Ovary (tissue), 10 donors: ENCODE measurements at places on chromosomes 7 and 10. TPM values are rescaled to one million over a fixed set of nuclear protein-coding genes. Genes with fewer than 3 reads are reported as not detected.

GRCh38 chr7:108059526-108059925 lies 56.6 kb upstream of the LAMB1 start:
- no peak for DNase-seq

The NKX2-3 gene
- not detected for total RNA-seq

GRCh38 chr7:106736508-106737201 lies 75.7 kb upstream of the CCDC71L start:
- DNase-seq: no peak

DNA sequence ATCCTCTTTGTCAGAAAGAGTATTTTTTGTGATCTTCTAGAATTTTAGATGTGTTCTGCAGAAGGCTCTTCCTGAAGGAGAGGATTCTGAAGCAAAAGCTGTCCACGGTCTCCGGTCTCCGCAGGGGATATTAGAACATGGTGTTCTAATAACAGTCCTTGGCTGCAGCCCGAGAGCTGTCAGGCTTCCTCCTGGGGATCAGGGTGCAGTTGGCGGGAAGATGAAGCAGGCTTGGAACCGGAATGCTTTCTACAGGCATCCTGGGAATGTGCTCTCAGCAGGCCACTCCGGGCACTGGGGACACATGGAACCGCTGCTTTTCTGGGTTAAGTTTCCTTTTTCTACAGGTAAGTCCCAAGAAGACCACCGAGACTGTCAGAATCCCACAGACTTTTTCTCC lies 118.6 kb upstream of the PARD3 start:
- DNase-seq: peak; percentile 88

DNA sequence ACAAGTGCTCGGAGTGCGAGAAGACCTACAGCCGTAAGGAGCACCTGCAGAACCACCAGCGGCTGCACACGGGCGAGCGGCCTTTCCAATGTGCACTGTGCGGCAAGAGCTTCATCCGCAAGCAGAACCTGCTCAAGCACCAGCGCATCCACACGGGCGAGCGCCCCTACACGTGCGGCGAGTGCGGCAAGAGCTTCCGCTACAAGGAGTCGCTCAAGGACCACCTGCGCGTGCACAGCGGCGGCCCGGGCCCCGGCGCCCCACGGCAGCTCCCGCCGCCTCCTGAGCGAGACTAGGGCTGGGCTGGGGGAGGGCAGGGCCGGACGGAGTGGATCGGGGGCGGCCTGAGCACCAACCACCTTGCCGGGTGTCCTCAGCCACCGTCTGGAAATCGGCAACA lies 15.1 kb upstream of the ZNF212 start:
- no peak for DNase-seq

The ELFN1 gene
- total RNA-seq: 1.5 TPM

The STEAP4 gene
- total RNA-seq: 10.4 TPM

DNA sequence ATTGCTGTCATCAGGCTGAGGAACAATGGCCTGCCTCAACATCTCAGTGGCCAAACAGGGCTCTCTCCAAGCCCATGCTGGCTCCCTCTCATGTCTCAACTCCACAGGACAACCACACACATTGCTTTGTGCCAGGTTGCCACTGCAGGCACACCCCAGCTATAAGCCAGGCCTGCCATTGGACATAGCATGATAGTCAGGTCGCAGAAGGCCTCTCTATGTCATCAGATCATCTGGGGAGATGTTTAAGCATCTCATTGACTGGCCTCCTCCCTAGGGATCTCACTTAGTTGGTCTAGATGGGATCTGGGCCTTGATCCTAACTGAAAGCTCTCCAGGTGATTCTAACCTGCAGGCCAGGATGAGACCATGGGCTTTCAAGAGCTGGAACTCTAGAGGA lies 257.2 kb downstream of the GRID1 start:
- DNase-seq: no peak

DNA sequence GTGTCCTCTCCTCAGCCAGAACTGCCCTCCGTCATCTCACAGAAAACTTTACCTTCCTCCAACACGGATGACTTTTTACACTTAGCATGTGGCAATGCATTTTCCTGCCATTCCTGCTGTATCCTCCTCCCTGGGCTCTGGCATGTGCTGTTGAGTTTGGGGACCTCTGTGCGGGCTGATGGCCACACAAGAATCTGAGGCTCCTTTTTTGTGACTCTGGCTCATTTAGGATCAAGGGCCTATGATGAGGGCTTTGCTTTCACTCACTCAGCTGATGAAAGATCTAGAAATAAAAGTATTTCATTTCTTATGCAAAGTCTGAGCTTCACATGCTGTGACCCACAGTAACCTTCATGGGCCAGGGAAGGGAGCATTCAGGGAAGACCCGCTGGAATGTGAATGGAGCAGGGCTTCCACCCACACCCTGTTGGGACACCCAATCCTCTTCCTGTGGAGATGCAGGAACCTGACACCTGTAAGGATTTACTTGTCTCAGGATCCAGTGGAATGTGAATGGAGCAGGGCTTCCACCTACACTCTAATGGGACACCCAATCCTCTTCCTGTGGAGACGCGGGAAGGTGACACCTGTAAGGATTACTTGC lies 500.3 kb upstream of the MKI67 start:
- no peak for DNase-seq

DNA sequence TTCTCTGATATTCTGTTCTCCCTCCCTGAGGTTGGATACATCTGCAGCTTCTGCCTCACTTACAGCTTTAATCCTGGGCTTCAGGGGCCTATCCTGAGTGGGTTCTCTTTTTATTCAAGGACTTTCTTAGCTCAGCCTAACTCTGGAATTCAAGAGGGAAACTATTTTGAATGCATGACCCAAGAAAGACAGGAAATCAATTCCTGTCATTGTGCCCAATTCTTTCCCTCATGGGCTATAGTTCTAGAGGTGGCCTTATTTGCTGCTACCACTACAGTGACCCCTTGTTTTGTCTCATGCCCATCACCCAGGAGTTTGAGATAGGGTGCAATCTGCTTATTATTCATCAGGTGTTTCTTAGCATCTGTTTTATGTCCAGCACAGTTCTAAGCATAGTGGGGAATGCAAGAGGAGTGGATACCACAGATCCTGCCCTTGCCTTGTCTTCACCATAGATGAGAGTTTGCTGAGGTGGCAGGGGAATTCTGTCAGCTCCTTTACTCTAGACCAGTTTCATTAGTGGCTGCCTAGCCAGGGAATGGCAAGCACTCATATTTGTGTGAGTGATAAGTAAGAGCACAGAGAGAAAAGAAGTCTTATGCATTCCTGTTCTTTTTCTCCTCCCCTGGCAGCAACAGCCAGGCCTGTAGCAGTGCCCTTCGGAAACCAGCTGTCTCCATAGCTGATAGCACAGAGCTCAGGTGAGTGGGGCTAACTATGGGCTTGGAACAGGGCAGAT lies 19.4 kb downstream of the STRIP2 start:
- DNase-seq: no peak

GRCh38 chr10:118966076-118966849 lies 63.3 kb upstream of the NANOS1 start:
- DNase-seq: no peak

The NUTM2B gene
- 1.2 TPM for total RNA-seq

The SPAG6 gene
- 0.50 TPM for total RNA-seq

- DNase-seq: no peak
Measured at GRCh38 chr10:84685047-84685660, 356.8 kb downstream of the CCSER2 start.

The PDZD7 gene
- 1.2 TPM for total RNA-seq

DNA sequence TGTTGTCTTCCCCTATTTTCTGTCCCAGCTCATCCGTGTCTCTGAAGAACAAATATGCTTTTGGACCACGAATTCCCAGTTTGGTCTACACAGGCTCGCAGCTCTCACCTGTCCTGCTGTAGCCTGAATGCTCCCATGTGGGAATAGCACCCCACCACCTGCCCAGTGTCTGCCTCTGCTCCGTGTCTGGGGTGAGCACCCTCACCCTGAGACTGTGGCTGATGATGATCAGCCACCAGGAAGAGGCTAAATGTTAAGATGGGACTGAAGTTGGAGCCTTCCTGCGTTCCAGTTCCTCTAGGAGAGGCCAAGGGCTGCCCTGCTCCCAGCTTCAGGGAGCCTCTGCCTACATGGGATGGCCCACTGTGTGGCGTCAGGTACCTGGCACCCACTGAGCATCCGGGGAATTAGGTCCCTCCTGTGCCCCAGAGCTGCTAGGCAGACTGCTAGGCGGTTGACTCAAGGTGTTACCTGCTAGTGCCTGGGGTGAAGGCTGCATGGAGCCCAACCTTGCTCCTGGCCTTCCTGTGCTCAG lies 3.7 kb downstream of the PGAM2 start:
- DNase-seq: no peak

DNA sequence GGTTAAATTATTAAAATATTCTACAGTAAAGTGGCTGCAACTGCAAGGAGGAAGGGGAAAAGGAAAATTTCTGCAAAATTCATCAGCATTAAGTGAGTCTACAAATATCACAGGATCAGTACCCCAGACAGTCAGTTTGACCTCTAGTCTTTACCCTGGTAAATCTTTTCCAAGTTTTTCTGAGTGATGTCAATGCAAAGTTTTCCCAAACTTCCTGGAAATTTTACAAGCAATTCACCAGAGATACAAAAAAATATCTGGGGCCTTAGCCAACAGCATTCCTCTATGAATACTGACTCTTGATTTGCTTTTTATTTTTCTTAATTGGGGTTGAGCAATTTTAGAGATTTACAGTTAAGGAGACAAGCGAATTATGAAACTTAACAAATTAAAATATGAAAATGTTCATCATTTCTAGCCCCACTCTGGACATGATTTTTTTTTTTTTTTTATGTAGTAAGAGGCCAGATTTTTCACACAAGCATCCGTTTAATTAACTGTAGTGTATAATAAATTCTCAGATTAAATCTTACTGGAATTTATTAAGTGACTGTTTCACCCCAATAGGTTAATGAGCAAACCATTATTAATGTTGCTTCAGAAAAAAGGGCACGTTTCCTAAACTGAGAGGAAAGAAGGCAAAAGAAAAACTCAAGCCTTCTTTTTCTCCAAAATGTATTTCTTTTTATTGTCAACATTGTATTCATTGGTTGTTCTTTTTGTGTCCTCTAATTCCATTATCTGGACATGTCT lies 539.5 kb upstream of the FZD8 start:
- DNase-seq: no peak

DNA sequence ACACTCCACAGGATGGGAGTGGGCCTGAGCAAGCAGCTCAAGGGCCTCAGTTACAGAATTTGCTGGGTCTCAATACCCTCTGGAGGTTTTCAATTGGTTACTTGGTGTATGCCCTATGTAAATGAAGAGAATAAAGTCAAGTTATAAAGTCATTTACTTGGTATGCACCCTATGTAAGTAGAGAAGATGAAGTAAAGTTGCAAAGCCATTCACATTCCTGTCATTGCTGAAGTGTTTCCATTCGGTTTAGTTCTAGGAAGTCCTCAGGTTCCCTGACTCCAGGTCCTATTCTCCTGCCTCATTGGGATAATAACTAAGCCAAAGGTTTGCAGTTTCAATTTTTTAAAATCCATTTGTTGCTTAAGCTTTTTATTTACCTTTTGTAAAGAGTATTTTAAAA lies 272.6 kb upstream of the NPSR1 start:
- DNase-seq: no peak

- no peak for DNase-seq
Measured at GRCh38 chr7:1862560-1862959, 192.5 kb downstream of the ELFN1 start.

GRCh38 chr10:13712837-13713581 lies 126.2 kb downstream of the PRPF18 start:
- no peak for DNase-seq

DNA sequence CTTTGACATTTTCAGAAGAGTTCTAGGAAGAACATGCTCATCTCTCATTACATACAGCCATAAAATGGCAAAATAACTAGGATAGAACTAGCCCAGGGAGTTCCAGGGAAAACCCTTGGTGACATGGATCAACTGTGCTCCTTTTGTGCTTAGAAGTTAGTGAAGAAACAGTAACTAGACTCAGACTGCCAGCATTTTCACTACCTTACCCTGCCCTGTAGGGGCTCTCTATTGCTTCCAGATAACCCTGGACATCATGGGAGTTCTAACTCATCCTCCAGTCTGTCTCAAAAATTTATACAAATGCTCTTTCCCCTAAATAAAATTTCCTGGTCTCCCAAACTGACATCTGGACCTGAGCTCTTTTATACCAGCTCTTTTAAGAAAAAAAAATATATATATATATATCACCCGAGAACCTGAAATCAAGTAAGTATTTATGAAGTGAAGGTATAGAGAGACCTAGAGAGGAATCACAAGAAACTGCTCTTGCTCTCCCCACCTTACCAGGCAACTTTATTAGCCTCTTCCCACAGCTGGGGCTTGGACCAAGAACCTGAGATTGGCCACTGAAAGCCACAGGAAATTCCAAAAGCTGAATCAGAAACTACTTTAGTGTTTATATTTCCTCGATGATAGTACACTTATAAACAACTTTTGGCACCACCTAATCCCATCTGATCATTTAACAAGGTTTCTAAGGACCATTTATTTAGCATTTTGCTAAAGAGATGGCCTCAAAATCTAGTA lies 101.4 kb downstream of the RELN start:
- DNase-seq: no peak

- no peak for DNase-seq
Measured at GRCh38 chr7:100441641-100442535, 5.6 kb upstream of the PPP1R35 start.

GRCh38 chr7:88218836-88219605 lies 817 bp downstream of the SRI start:
- DNase-seq: peak; percentile 50

DNA sequence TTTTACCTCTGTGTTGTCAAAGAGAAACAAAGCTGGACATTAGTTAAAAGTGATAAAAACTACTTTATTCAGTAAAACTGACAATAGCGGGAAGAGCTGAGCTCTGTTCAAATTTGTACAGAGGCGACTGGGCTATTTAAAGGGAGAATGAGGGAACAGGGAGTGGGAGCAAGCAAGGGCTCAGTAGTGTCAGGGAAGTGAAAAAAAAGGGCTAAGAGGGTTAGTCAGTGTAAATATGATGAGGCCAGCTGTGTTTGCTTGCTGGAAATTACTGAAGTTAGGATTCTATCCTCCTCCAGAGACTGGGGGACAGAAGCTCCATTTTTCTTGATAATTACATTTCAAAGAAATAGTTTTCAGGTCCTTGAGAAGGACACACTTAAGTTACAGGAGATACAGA lies 232.5 kb downstream of the SH2D4B start:
- no peak for DNase-seq

DNA sequence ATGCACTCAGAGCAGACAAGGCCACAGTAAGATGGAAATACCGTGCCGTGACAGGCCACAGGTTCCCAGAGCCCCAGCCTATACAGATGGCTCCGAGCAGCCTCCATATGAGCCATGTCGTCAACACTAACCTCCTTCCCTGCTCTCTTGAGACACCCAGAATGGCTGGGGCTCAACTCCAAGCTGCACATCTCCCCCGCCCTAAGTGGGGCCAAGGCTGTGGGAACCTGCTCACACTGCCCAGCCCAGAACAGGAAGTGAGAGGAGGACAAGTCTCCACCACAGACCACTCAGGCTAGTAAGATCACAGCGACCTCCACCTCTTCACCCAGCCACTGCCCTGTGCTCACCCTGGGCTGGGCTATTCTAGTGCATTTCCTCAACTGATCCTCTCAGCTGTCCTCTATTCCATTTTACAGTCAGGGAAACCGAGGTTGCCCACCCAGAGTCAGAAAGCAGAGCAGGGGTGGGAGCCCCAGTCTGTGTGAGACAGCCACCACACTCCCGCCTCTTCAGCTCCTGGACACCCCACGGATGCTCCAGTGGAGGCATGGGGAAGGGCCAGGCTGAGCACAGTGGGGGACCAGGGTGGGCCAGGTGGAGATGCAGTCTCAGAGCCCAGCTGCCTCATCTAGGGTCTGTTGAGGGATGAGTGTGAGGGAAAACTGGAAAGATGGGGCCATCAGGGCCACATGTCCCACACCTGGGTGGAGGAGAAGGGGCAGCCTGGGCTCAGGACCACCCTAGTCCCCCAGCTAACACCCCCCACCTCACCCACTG lies 11.6 kb downstream of the GRID1 start:
- DNase-seq: no peak
